Regular cardiac myocyte (primary cell): ENCODE measurements at places on chromosomes 3 and 15. TPM values are rescaled to one million over a fixed set of nuclear protein-coding genes. Genes with fewer than 3 reads are reported as not detected.

The SPINK8 gene
- total RNA-seq, result not detected in 2 replicates

The GHRL gene
- total RNA-seq, result not detected in 2 replicates

The CLDN16 gene
- 0.38 and 0.56 TPM in 2 replicates for total RNA-seq

The SLC24A5 gene
- not detected in 2 replicates for total RNA-seq

The GOLGA8H gene
- total RNA-seq, result under 0.01 and 0.28 TPM in 2 replicates
